Fibroblast of lung (primary cell): ENCODE measurements at places on chromosomes 2 and 18. TPM values are rescaled to one million over a fixed set of nuclear protein-coding genes. Genes with fewer than 3 reads are reported as not detected.

DNA sequence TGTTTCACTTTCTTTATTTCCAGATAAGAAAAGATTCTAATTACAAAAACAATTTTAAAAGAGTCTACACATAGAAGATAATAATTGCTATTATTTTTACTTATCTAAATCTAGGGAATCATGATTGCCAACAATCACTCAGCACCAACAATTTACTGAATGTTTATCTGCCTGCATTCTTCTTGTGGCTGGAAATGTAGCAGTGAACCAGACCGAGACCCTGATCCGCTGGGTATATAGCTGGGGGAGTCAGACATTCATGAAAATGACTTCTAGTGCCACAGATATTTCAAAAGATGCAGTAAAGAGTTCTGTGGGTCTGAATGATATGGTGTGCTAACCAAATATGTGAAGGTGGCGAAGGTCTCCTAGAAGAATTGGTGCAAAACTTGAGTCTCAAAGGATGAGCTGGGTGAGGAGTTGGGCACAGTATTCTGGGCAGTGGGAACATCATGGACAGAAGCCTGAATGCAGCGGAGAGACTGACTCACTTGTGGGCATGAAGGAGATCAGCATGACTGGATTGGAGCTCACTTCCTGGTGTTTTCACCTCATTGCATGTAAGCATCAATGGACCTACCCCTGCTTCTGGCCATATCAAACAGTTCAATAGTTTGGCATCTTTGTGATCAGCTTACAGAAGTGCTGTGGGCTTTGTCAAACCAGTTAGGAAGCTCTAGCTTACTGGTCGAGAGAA is 26.1 kb upstream of the FN1 start:
- peak; percentile 39 for DNase-seq
- H3K4me3 ChIP-seq: no peak overlapping the region
- no peaks in the 10 kb centered on the region for H3K36me3 ChIP-seq
- H3K27me3 ChIP-seq: no peaks in the 10 kb centered on the region
- H3K27ac ChIP-seq: no peak overlapping the region

DNA sequence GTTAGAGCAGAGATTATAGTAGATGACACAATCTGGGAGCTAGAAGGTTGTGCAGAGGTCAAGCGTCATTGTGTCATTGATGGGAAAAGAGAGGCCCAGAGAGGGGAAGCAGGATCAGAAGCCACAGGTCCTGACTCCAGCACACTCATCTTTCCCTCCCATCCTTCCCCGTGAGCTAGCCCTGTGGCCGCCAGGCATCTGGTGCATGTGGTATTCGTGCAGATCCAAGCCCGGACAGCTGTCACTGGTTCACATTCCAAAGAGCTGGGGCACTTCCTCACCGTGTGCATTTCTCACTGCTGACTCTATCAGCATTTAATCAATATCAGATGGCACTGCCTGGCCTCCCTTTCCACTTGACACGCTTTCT is 94.1 kb upstream of the THOC1 start:
- H3K36me3 ChIP-seq: no peaks in the 10 kb centered on the region
- H3K27me3 ChIP-seq: no peaks in the 10 kb centered on the region
- H3K27ac ChIP-seq: peak overlapping the region; percentile 77
- H3K4me1 ChIP-seq: peaks cover 2% of the 10 kb centered on the region
- H3K4me3 ChIP-seq: no peak overlapping the region
- DNase-seq: peak; percentile 95

DNA sequence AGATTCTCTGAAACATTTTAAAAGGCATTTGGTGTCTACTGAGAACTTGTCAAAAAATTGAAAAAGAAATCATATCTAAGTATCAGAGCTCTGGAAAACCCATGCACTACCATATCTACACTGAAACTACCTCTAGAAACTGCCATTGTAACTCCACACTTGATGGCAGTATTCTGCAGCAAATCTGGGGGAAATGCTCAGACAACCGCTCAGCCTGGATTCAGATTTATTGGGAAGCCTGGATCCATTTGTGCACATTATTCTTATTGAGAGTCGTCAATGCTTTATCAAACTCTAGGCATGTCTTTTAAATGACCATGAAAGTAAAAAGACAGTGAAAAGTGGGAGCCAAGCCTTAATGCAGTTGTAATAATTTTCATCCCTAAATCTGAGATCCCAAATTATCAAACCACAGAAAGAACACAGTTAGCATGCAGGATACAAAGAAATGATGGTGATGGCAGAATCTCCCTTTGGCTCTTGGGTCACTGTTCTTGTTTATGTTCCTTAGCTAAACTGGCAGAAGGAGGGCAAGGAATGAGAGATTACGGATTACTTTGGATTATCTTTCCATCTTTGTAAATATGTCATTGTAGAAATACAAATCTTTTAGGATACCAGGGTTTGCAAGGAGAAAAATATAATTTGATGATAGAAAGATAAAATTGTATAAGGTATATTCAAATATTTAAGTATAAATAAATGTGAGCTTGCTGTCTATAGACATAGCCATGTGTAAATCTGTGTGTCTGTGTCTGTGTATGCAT is 512.1 kb upstream of the SYT4 start:
- no peak overlapping the region for H3K27ac ChIP-seq
- no peaks in the 10 kb centered on the region for H3K27me3 ChIP-seq
- H3K4me3 ChIP-seq: no peak overlapping the region
- no peaks in the 10 kb centered on the region for H3K4me1 ChIP-seq
- H3K36me3 ChIP-seq: no peaks in the 10 kb centered on the region

GRCh38 chr2:152632736-152633135 is 84.5 kb downstream of the PRPF40A start:
- no peaks in the 10 kb centered on the region for H3K27me3 ChIP-seq
- H3K4me3 ChIP-seq: no peak overlapping the region
- no peak for DNase-seq

- H3K4me1 ChIP-seq: no peaks in the 10 kb centered on the region
- DNase-seq: no peak
- H3K4me3 ChIP-seq: no peak overlapping the region
- no peaks in the 10 kb centered on the region for H3K36me3 ChIP-seq
These were observed 157.5 kb downstream of the LAMA1 start for GRCh38 chr18:6960124-6960523.

DNA sequence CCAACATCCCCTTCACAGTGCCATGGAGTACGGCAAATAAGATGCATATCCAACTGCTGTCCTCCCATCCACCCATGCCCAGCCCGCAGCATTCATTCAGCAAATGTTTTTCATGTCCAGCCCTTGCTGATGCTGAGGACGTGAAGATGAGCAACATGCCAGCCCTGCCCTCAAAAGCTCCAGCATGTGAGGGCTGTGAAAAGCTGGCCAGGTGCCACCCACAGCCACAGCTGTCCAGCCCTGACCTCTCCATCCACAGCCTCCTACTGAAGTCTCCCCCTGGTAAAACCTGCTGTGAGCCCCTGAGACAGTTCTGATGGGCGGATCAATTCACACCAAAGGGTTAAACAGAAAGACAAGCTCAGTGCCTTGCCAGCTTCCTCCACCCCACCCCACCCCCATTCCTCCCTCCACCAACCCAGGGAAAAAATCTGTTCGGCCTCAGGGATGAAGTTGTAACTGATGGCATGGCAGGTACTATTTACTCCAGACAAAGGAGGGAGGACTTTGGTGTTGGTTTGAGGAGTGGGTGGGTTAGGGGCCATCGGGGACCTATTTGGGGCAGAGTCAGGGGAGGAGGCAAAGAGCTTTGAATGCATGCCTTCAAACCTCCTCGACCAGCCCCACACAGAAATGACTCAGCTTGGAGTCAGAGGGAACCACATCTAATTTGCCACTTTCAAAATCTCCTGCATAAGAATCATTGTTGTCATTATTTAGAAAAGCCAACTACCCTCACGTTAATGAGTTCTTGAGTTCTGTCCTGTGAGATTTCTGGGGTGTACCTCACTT is 4.3 kb downstream of the ZBTB7C start:
- H3K4me3 ChIP-seq: no peak overlapping the region
- H3K27ac ChIP-seq: no peak overlapping the region
- peak; percentile 51 for DNase-seq
- H3K4me1 ChIP-seq: no peaks in the 10 kb centered on the region
- no peaks in the 10 kb centered on the region for H3K36me3 ChIP-seq

DNA sequence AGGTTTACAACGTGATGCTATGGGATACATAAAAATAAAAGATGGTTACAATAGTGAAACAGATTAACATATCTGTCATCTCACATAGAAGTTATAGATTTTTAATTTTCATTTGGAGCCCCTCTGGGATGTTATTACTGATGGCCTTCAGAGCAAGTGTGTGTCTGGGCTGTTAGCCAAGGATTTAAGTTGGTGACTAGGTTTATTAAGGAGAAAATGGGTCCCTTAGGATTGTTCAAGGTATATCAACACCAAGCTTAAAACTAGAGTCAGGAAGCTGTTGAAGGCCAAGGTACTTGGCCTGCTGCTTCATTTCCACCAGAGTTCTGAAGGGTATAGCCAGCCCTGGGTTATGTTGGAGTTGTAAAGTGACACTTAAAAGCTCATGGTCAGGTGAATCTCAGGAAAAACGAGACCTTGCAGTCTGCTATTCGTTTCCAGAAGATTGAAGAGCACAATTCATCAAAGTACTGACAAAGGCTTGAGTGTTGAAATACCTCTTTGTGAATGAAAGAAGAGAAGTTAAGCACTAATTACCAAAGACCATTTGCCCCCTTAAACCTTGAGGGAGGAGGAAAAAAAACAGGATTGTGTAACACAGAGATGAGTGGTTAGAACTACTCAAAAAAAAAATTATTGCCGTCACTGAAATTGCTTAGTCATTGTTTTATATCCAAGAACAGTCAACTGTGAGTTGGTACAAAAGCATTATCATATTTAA is 48.4 kb downstream of the MAP2 start:
- DNase-seq: peak; percentile 70
- H3K27me3 ChIP-seq: no peaks in the 10 kb centered on the region
- no peak overlapping the region for H3K4me3 ChIP-seq

- peaks cover 5% of the 10 kb centered on the region for H3K36me3 ChIP-seq
- no peaks in the 10 kb centered on the region for H3K4me1 ChIP-seq
- no peak overlapping the region for H3K27ac ChIP-seq
- H3K4me3 ChIP-seq: no peak overlapping the region
- peak; percentile 72 for DNase-seq
- H3K27me3 ChIP-seq: no peaks in the 10 kb centered on the region
These were observed 86.0 kb downstream of the RTN4 start for GRCh38 chr2:54964271-54964670.

- no peaks in the 10 kb centered on the region for H3K4me1 ChIP-seq
- H3K27ac ChIP-seq: no peak overlapping the region
- no peaks in the 10 kb centered on the region for H3K36me3 ChIP-seq
- no peak overlapping the region for H3K4me3 ChIP-seq
These were observed 1330.6 kb downstream of the DSC3 start for GRCh38 chr18:29711932-29712331.

GRCh38 chr2:204019572-204020501 is 83.3 kb downstream of the ICOS start:
- H3K27ac ChIP-seq: no peak overlapping the region
- no peaks in the 10 kb centered on the region for H3K27me3 ChIP-seq
- H3K36me3 ChIP-seq: no peaks in the 10 kb centered on the region
- no peak overlapping the region for H3K4me3 ChIP-seq
- no peaks in the 10 kb centered on the region for H3K4me1 ChIP-seq
- peak; percentile 72 for DNase-seq

DNA sequence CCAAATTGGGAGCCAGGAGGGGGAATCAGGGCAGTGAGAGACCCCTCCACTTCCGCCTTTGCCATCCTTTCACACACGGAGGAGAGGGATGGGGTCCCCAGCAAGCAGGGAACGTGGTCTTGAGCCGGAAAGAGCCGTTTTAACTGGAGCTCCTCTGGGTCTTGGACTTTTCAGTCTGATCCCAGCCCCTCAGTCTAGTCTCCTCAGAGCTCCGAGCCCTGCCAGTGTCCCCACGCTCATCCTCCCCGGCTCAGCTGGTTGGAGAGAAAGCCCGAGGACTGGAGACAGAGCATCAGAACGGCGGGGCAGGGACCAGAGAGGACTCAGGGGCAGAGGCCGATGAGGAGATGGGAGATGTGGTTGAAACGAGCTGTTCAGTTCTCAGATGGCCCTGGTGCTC is 26.1 kb upstream of the OTOF start:
- DNase-seq: no peak
- H3K27ac ChIP-seq: no peak overlapping the region
- H3K27me3 ChIP-seq: peaks cover 18% of the 10 kb centered on the region
- no peaks in the 10 kb centered on the region for H3K36me3 ChIP-seq

DNA sequence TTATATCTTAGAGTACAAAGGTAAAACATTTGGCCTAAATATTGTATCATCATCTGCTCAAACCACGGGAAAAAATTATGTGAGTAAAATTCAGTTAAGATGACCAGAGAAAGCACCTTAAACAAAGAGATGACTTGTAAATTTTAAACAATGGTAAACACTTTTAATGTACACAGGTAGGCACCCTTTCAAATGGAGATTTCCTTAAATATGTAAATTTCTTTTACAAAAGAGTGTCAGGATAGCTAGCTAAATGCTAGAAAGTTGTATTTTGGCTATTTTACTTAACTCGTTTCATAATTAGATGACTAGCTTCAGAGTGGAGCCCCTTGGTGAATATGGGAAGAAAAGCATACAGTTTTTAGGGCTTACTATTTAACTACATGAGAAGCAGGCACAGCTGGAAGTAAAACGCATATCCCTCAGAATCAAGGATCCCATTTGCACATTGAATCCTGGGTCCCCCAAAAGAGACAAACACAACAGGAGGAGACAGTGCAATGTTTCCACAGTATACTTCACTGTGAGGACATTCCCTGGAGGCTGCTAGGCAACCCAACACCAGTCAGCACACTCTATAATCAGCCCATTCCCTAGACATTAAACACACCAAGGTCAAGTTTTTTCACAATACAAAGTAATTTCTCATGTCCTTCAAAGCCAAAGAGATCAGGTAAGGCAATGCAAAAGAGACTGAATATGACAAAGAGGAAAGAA is 1154.4 kb downstream of the DPP10 start:
- H3K4me1 ChIP-seq: no peaks in the 10 kb centered on the region
- no peak overlapping the region for H3K27ac ChIP-seq
- no peak overlapping the region for H3K4me3 ChIP-seq
- H3K36me3 ChIP-seq: no peaks in the 10 kb centered on the region
- H3K27me3 ChIP-seq: no peaks in the 10 kb centered on the region

GRCh38 chr18:38900031-38900430 is 1334.4 kb upstream of the CELF4 start:
- no peak for DNase-seq
- no peaks in the 10 kb centered on the region for H3K36me3 ChIP-seq
- H3K4me3 ChIP-seq: no peak overlapping the region
- no peaks in the 10 kb centered on the region for H3K4me1 ChIP-seq

GRCh38 chr2:115483666-115484065 is 1041.2 kb downstream of the DPP10 start:
- H3K27ac ChIP-seq: no peak overlapping the region
- no peak for DNase-seq
- H3K27me3 ChIP-seq: no peaks in the 10 kb centered on the region
- H3K36me3 ChIP-seq: no peaks in the 10 kb centered on the region
- no peak overlapping the region for H3K4me3 ChIP-seq

- H3K27ac ChIP-seq: no peak overlapping the region
- DNase-seq: no peak
- no peaks in the 10 kb centered on the region for H3K4me1 ChIP-seq
- H3K36me3 ChIP-seq: no peaks in the 10 kb centered on the region
These were observed 74.5 kb upstream of the FZD7 start for GRCh38 chr2:201959198-201959597.

LHCGR gene
- not detected in 2 replicates for total RNA-seq

ERMN gene
- 0.17 TPM in 1 of 2 replicates, not detected in the other for total RNA-seq

DSG1 gene
- total RNA-seq: not detected in 2 replicates

SNORC gene
- 0.77 and 0.83 TPM in 2 replicates for total RNA-seq
